Stimulated activated CD4-positive, alpha-beta T cell treated with anti-CD3 and anti-CD28 coated beads, Interleukin-15, amount 100 ng/mL, for 24 hours (primary cell): ENCODE measurements at places on chromosomes 2 and 18.

DNA sequence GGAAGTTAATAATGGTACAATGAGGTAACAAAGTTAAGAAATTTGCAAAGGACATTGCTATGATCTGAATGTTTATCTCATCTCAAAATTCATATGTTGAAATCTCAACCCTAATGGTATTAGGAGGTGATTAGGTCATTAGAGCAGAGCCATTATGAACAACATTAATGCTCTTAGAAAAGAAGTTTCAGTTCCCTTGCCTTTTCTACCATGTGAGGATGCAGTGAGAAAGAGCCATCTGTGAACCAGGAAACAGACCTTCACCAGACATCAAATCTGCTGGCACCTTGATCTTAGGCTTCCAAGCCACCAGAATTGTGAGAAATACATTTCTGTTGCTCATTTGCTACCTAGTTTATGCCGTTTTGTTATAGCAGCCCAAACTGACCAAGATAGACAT, 757.6 kb downstream of the NR4A2 start:
- no peak for DNase-seq

- DNase-seq, result no peak
Measured at GRCh38 chr18:11516751-11517503, 92.5 kb upstream of the SLC35G4 start.

DNA sequence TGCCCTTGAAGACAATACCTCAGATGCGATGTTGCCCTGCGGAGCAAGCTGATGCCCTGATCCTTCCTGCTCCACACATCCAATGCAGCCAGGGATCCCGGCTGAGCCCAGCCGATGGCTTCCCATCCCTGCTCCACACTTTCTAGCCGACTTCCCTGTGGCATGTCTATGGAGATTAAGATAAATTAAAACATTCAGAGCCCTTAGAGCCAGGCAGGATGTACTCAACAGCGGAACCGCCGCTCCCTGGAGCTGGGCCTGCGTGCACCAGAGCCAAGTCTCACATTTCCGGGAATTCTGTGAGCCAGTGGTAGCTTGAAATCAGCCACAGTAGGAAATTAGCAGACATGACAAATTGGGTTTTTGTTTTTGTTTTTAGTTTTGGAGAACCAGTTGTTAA, 620.6 kb downstream of the GALR1 start:
- DNase-seq, result no peak

DNA sequence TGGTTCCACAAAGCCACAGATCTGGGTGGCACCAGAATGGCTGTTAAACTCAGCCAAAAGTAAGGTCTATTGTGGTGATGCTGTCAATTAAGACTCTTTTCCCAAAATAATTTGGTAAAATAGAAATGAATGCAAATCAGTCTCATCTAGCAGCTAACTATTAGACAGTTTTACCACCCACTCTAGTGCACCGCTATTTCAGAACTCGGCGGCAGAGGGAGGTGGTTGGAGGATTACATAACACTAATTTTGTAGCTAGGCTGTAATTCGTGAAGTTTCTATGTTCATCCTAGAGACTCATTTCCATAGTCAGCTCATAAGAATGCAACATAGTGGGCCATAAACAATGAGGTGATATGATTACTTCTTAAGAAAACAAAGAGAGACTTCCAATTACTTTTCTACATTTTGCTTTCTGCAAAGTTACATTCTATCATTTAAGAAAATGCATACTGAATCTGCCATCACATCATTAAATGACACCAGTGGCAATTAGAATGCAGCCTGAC, 413.8 kb downstream of the FBXO15 start:
- DNase-seq, result no peak

DNA sequence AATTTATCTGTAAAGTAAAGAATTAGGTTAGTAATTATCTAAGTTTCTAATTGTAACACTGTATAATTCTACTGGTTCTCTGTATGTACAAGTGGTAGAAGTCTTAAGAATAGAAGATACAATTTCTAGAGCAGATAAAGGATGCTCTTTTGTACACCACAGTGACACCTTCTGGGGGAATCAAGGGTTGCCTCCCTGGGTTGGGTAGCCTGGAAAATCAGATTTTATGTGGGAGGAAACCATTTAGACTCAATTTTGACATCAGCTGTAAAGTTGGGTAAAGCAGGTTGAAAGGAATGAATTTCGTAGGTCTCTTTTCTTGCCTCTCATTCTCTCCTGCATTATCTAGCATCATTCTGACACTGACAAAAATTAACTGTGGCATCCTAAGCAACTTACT, 354.8 kb downstream of the DCC start:
- peak; percentile 7 for DNase-seq

DNA sequence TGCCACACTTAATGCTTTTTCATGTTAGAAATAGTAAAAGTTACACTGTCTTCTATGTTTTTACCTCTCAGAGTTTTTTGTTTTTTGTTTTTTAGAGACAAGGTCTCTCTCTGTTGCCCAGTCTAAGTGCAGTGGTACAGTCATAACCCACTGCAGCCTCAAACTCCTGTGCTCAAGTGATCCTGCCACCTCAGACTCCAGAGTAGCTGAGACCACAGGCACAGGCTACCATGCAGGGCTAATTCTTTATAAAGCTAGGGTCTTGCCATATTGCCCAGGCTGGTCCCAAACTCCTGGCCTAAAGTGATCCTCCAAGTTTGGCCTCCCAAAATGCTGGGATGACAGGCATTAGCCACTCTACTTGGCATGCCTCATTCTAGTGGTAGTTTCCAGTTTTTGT, 33.1 kb downstream of the GLS start:
- no peak for DNase-seq

- no peak for DNase-seq
Measured at GRCh38 chr2:164558450-164558849, 62.8 kb downstream of the GRB14 start.

DNA sequence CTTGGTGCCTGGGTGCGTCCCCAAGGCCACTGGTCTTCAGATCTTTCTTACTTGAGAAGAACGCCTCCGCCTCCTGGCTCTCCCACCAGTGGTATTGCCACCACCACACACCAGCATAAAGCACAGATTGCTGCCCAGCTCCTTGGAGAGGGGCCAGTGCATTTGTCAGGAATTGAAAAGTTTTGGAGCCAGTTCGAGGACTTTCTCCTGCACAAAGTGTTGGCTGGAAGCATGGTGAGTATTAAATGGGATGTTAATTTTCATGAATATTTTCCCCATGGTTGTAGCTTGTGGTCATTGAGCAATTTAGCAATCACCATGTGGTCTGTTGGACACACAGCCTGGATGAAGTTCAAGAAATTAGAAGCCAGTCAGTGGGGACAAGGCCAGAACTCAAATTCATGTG, 684.6 kb upstream of the FANCL start:
- no peak for DNase-seq

DNA sequence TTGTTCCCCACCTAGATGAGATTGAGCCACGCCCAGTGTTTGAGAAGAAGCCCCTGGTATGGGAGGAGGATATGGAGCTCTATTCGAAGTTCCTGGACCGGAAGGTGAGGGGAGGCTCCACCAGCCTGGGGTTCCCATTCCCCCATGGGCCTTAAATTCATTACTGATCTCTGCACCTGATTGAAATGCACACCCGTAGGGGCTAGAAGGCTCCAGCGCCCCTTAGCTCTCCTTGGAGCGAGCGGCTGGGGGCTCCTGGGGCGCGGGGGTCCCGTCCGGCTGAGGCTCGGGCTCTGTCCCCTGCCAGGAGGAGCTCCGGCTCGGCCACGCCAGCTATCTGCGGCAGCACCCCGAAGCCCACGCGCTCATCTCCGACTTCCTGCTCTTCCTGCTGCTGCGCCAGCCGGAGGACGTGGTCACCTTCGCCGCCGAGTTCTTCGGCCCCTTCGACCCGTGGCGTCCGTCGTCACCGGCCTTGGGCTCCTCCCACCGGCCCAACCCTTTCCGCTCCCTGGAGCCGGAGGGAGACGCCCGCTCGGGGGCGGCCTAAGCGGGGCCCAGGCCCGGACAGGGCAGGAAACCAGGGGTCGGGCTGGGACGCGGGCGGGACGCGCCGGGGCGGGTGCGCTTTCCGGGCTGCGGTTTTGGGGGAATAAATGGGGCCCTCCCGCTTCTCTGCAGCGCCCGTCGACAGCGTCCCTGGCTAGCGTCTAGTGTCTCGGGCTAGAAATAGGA, 10.9 kb downstream of the CATIP start:
- peak; percentile 83 for DNase-seq

DNA sequence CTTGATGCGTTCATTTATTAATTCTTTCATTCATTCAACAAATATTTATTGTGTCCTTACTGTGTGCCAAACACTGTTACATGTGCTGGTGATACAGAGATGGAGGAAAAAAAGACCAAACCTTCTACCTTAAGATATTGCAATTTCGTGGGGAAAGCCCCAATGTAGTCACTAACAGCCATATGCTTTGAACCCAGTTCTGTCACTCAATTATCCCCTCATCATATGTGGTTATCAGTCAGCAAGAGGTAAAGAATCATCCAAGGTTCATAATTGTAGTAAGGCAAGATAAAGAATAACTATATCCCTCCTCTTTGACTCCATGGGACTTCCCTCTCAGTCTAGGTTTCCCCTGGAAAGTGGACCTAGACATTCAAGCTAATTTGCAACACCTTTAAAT, 1185.6 kb upstream of the CELF4 start:
- DNase-seq, result no peak

DNA sequence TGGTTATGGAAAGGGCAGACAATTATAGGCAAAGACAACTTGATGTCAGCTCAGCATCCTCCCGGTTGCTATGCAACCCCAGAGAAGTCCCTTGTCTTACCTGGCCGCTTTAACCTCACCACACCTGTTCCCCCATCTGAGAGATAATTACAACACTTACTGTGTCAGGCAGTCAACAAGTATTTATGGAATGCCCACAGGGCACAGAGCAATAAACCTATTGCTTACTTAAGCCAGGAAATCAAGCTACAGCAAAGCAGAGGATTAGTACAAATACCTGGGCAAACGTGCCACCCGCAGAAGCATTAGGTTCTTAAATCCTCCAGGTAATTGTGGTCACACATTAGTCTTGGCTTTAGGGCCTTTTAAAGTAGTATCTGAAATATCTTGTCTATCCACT, 320.4 kb upstream of the REV1 start:
- no peak for DNase-seq

GRCh38 chr18:70047931-70048603, 100.4 kb upstream of the CD226 start:
- DNase-seq, result no peak

GRCh38 chr2:217475791-217476190, 527.0 kb downstream of the TNS1 start:
- no peak for DNase-seq

- DNase-seq, result no peak
Measured at GRCh38 chr2:164932377-164932776, 22.9 kb downstream of the SLC38A11 start.

GRCh38 chr18:45650321-45650720, 35.0 kb downstream of the SLC14A2 start:
- no peak for DNase-seq

DNA sequence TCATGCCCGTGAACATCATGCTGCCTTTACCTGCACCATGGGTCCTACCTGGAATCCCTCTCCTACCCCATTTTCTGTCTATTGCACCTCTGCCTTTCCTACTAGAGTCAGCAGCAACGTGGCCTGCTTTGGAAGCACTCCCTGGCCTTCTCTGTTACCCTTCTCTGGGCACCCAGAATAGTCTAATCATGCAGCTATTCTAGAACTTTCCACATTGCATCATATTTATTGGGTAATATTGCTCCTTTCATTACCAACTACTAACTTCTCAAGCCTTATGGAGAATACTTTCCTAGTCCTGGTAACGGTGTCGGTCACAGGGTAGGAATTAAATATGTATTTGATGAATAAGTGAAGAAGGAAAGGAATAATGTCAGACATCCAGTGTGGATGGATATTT, 33.3 kb upstream of the CREG2 start:
- no peak for DNase-seq

GRCh38 chr18:9671214-9671613, 36.9 kb upstream of the RAB31 start:
- DNase-seq, result no peak

DNA sequence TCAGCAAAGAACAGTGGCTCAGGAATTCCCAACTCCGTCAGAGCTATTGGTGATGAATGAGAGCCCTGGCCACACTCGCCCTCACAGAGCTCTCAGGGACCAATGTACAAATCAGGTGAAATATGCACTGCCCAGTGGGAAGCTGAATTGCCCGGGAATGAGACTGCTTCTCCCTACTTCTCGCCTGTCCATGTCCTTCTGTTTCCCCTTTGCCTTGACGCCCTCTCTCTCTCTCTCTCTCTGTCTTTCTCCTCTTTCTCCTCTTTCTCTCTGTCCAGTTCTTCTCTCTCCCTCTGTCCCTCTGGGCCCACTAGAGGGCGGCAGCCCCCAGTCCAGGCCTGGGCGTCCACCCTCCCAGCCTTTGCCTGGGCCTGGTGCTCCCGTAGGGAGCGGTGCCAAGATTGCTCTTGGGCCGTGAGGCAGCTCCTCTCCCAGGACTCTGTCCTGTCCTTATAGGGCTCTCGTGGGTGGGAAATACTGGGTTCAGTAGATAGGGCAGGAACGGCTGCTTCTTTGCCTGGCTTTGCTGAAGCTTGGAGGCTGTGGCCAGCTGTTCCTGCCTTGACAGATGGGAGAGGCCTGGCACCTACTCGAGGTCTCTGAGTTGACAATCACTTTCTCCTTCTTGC, 28.4 kb upstream of the PUM2 start:
- DNase-seq, result no peak

GRCh38 chr2:46748735-46749531, 166.7 kb downstream of the MCFD2 start:
- DNase-seq, result no peak

- no peak for DNase-seq
Measured at GRCh38 chr2:10404324-10405143, 43.6 kb downstream of the ODC1 start.

- DNase-seq, result no peak
Measured at GRCh38 chr2:233410196-233410760, 56.0 kb downstream of the DGKD start.

- DNase-seq, result no peak
Measured at GRCh38 chr2:212276813-212277212, 261.8 kb downstream of the ERBB4 start.

DNA sequence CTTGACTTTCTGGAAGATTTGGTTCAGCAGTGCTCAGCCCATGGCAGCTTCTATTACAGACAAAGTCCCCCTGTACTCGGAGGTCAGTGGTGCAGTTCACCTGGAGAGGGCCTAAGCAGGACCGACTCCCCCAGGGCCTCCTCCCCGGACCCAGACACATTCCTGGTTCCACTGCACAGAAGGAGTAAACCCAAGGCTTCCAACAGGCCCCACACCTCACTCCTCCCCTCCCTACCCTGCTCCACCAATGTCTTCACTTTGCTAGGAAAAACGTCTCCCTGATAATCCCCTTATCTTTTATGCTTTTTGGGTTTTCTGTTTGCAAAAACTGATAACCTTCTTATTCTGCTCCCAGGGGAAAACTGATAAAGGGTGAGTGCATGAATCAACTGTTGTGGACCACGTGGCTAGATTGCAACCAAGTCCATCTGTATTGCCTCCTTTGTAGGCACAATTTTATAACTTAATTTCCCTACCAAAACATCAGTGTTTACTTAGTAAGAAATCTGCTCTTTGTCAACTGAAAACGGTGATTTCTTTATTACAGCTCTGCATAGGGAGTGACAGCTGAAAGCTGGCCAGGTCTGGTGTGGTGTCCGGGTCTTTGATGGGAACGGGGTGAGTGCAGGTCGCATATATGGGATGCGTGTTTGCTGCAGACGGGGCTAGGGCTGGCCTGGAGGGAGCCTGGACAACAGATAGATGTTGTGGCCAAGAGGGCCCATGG, 202.5 kb downstream of the GLI2 start:
- DNase-seq, result no peak

- no peak for DNase-seq
Measured at GRCh38 chr2:241049739-241050623, 51.6 kb downstream of the SNED1 start.
